CD8-positive, alpha-beta memory T cell (primary cell): ENCODE measurements at places on chromosomes 2 and 18.

DNA sequence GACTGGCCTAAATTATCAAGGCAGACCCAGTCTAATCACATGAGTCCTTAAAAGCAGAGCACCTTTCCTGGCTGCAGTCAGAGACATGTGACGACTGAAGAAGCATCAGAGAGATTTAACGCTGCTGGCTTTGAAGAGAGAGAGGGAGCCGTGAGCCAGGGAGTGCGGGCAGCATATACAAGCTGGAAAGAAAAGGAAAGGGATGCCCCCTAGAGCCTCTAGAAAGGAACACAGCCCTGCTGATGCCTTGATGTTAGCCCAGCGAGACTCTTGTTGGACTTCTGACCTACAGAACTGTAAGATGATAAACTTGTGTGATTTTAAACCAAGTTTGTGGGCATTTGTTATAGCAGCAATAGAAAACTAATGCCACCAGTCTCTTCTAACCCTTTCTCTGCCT is 58.1 kb downstream of the HEATR5B start:
- DNase-seq: no peak

GRCh38 chr2:76998704-76999103 is 523.5 kb downstream of the LRRTM4 start:
- DNase-seq: no peak

DNA sequence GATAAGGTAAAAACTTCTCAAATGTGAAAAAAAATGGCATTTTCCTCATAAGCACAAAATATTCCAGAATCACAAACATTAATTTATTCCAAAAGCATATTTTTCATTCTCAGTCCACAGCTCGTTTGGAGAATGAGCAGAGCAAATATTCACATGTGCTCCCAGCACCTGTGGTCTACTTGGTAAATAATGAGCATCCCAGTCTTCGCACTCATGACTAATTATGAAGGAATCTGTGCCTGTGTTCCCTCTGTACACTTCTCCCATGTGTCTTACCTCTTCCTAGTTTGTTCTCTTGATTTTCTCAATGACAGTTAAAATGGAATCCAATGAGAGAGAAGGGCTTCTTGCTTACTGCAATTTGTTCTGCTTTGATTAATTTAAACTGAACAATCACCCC is 671.0 kb upstream of the SOX11 start:
- no peak for DNase-seq

GRCh38 chr2:88400037-88400767 is 52.3 kb downstream of the FOXI3 start:
- DNase-seq: no peak

- DNase-seq: no peak
Measured at GRCh38 chr2:65075605-65076344, 19.6 kb downstream of the CEP68 start.

GRCh38 chr2:227848146-227848545 is 23.3 kb upstream of the DAW1 start:
- no peak for DNase-seq
